ENCODE measurements at places on chromosomes 5 and 9.

DNA sequence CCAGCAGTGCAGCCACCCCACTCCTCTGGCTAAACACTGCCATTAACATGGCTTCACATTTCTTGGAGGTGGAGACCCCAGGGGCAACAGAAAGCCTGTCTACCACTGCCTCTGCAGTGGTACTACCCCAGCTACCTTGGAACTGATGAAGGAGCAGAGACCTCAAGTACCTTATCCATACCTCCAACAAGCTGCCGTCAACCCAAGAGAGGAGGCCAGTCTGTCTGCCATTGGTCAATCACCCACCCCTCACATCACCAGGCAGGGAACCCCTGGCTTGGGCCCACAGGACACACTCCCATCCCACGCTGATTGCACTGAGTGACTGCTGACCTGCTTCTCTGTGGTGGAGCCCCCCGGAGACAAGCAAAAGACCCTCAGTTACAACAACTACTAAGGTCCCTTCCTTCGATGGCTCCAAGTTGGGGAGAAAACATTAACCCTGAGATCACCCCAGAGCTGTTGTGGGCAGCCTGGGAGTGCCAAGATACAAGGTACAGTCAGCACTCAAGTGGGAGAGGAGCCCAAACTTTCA, 5.6 kb downstream of the IFNA14 start:
- no peak for DNase-seq

DNA sequence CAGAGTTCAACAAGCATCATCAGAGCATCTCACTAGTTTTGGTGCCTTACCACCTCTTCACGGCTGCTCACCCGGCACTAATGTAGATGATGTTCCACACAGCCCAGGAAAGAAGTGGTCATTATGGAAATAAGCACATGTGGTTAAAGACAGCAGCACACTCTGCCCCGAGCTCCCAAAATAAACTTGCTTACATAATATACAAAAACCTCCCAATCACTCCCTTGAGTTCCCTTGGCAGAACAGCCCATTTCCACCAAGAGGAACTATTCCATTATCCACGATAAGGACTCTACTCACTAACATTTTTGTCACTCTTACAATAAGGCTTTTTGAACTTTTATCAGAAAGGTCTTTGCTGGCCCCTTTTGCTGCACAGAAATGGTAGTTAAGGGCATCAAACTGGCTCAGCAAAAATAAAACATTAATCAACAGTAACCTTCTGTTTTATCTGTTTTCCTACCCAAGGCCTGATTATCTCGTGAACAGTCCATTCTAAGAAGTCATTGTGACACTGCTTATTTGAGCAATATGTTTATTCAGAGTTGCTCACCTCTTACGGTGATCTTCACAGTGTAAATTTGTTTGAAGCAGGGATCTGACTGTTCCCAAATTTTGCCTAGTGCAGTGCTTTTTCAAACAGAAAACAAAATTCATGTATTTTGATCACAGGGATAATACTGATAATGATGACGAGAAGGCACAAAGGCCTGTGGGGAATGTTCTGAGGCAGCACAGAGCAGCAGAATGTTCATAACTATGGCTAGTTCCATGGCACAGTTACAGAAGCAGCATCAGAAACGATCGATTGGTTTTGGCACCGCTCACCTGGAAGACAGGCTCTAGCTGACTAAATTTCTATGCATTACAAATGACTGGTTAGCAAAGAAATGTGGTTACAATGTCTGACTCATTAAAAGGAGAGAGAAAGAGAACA, 399.8 kb upstream of the PIK3R1 start:
- DNase-seq: no peak

GRCh38 chr9:93343663-93344062, 107.8 kb upstream of the FAM120A start:
- DNase-seq: no peak

DNA sequence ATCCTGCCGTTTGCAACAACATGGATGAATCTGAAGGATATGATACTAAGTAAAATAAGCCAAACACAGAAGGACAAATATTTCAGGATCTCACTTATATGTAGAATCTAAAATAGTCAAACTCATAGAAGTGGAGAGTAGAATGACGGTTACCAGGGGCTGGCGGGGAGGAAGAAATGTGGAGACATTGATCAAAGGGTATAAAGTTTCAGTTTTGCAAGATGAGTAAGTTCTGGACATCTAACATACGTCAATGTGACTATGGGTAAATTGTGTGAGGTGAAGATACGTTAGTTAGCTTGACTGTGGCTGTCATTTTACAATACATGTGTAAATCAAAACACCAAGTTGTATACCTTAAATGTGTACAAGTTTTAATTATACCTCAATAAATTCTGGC, 200.3 kb downstream of the SNX18 start:
- no peak for DNase-seq

DNA sequence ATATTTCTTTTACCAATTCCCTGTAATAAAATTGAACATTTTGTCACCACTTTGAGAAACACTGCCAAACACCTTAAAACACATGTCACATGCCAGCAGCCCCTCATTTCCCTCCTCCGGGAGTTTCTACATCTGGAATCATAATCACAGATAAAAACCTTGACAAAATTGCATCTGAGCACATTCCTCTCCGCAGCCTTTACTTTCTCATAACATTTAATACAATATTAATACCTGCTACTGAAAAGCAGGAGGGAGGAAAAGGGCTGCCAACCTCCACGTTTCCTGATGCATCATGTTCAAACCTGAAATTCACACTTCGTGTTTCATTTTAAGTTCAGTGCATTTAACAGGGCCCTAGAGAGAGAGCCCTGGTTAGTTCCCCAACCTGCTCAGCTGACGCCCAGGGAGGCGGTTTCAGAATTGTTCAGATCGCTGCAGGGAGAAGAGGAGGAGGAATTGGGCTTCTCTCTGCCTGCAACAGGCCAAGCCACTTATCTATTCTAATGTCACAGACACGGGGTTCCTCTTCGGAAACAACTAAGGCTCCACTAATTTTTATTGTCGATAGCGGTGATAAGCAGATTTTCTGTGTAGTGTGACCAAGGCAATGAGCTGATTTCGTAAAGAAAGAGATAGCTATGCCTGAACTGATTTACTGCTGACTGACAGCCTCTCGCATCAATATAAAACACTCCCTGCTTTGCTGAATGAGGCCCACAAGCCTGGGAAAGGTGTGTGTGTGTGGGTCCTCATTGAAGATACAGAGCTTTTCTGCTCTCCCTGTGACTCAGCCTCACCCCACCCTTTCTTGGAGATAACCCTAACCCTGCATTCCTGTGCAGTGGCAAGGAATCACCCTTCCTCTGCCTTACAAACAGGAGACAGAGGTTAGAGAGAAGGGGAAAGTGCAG, 4.9 kb upstream of the LHX2 start:
- DNase-seq: no peak

DNA sequence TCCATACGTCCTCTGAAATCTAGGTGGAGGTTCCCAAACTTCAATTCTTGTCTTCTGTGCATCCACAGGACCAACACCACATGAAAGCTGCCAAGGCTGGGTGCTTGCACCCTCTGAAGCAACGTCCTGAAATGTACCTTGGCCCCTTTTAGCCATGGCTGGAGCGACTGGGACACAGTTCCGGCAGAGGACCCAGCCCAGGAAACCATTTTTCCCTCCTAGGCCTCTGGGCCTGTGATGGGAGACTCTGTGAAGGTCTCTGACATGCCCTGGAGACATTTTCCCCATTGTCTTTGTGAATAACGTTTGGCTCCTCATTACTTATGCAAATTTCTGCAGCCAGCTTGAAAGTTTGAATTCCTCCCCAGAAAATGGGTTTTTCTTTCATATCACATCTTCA, 261.8 kb upstream of the RFX3 start:
- no peak for DNase-seq

- no peak for DNase-seq
Measured at GRCh38 chr5:179235416-179236400, 109.6 kb downstream of the ADAMTS2 start.

GRCh38 chr9:70959366-70959765, 162.1 kb downstream of the TRPM3 start:
- DNase-seq: no peak

DNA sequence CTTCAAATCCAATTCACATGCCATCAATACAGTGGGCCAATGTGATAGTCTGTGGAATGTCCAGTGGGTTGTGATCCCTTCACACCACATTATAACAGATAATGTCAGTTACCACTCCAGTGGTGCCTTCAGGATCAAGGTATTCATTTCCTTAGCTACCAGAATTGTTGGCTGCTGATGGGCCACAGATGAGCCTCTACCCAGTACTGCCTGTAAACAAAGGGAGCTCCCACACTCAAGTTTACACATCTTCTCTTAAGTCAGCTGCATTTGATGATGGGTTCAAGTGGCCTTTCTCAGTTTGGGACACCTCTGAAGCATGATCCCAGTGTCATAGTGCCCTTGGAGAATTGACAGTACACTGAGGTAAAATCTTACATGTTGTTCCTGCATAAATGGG, 477.0 kb upstream of the CD180 start:
- DNase-seq: no peak

DNA sequence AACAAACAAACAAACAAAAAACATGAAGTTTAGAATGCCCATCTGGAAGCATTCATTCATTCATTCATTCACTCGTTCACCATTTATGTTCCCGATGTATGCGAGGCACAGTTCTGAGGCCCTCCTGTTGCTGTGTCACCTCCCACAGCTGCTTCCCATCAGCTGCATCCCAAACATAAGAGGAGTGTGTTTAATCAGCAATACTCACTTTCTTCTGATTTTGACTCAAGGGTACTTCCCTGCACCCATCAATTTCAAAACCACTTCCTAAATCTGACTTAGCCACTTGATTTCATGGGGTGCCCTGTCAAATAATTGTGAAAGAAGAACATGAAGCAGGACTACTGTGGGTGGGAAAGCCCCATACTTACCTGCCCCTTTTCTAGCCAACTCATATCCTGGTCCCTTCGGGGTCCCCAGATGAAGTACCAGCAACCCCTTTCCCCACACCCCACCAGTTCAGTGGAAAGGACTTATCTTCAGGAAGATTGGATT, 128.0 kb upstream of the IL12B start:
- no peak for DNase-seq

- DNase-seq: no peak
Measured at GRCh38 chr9:130030651-130031127, 12.3 kb downstream of the FNBP1 start.
